ENCODE measurements at places on chromosomes 13 and 19.

GRCh38 chr19:42254850-42255765 is at the start of gene ERF:
ERF (minus strand) TSS chr19:42255128; CDS start chr19:42254999, 129 bp downstream.
- DNase-seq: no peak

DNA sequence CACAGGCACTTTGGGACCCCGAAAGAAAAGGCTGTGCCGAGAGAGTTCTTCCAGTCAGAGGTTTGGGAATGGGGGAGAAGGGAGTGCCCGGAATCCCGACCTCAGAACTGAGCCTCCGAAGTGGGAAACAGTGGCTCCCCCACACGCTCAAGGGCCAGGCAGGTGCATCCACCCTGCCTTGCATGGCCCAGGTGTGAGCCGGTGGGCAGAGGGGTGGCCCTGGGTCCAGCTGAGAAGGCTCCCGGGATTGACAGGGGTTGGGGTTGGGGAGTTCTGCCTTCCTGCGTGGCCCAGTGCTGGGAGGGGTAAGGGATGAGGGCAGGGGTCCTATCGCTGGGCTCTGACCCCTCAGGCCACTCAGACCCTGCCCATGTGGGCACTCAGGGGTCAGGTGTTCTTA is 163.5 kb upstream of the TUBA3C start:
- no peak for DNase-seq

DNA sequence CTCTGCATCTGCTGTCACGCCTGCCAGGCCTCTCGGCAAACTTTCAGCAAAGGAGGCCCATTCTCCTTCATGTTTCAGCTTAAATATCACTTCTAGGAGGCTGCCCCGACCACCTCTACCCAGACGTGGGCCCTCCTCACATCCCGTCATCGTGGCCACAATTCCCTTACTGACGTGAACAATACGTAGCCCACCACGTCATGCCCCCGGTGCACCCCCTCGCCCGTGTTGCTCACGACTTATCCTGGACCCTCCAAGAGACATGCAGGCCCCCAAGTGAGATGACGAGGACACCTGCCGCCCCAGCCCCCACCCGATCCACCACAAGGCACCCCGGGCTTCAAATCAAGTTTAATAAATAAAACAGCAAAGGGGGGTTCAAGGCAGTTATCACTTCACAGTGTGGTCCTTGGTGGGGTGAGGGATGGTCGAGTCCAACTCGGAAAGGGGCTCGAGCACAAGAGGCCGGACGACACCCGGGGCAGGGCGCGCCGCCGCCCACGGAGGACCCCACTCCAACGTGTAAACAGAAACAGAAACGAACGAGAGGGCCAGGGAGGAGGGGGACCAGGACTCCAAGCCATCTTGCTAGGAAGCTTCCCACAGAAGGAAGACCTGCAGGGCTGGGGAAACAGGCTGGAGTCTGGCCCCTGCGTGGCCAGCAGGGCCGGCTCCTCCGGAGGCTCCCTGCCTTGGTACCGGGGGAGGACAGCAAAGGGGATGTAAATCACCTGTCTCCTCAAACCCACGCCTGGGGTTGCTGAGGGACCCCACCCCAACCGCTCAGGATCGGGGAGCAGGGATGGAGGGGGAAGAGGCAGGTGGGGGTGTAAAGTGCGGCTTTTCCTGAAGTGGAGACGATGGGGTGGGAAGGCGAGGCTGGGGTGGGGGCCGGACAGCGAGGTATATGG is 14.3 kb upstream of the PLPP2 start:
- no peak for DNase-seq

GRCh38 chr13:23999424-23999823 is 102.1 kb upstream of the C1QTNF9B start:
- DNase-seq: no peak

GRCh38 chr19:33624586-33624985 is 2.8 kb downstream of the CHST8 start:
- DNase-seq: no peak

GRCh38 chr13:74134777-74135325 is 647 bp upstream of the KLF12 start:
- no peak for DNase-seq

DNA sequence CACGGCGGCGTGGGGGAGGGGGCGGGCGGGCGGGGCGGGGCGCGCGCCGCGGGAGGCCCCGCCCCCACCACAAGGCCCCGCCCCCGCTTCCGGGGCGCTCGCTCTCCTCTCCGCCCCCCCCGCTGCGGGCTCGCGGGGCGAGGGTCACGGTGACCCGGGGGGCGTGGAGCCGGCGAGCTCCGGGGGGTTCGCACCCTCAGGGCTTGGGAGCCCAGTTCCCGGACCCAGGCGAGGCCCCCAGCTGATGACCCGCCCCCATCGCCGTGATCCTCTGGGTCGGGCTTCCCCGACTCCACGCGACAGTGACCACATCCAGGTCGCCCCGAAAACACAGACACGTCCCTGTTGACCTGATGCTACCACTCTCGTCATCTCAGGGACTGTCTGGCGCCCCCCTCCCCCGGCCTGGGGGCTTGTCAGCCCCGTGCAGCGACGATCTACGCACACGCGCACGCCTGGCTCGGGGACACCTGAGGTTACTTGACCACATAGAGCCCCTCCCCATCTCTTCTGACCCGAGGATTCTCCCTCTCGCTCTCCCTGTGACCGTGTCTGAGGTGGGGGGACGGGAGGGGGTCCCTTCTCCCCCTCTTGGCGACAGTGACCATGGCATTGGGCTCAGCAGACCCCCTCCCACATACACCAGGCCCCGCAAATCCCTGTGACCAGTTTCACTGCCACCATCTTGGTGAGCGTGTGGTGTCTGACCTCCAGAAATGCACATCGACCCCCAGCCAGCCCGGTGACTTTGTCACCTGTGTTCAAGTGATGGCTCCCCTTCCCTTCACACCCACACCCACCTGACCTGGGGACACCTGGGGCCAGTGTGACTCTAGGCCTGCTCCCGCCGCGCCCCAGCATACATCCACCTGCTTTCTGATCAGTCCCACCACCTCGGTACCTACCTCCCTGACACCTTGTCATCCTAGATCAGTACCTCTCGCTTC is 670 bp downstream of the MAP2K7 start:
- DNase-seq: no peak

DNA sequence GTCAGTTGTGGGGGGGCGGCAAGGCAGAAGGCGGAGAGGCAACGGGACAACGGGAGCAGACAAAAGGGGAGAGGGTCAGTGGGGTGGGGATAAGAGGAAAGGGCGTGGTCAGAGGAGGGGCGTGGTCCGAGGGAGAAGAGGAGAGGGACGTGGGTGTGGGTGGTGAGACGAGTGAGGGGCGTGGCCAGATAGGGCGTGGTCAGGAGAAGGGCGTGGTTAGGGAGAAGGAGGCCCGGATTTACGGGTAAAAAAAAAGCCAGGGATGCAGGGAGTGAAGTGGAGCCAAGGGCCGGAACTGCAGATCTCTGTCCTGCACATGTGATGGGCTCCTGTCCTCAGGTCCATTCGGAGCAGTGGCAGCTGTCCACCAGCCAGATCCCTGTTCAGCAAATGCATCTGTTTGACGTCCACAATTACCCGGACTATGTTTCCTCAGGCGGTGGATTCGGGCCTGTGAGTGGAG is 21.5 kb downstream of the CPT1C start:
- DNase-seq: peak; percentile 73

GRCh38 chr19:15452111-15453047 is 2.6 kb upstream of the WIZ start:
- DNase-seq: no peak

DNA sequence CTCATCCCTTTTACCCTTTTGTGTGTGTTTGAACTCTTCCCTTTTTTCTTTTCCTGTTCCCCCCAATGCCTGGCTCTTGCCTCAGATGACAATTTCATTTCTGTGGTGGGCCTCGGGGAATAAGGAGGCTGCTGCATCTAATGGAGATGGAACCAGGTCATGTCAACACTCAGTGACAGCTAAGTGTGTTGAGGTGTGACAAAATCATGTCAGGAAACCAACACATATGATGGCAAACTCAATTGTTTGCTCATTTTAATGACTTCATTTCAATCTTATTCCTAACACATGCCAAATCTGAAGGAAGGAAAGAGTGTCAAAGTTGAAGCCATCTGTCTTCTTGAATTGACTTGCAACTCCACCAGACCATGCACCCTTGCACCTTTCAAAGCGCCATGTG is 36.7 kb downstream of the TNFSF11 start:
- DNase-seq: no peak
